ENCODE measurements at places on chromosomes 3 and 15.
A peak's percentile ranks its signal among the peaks of the same experiment; 100 is the strongest.

DNA sequence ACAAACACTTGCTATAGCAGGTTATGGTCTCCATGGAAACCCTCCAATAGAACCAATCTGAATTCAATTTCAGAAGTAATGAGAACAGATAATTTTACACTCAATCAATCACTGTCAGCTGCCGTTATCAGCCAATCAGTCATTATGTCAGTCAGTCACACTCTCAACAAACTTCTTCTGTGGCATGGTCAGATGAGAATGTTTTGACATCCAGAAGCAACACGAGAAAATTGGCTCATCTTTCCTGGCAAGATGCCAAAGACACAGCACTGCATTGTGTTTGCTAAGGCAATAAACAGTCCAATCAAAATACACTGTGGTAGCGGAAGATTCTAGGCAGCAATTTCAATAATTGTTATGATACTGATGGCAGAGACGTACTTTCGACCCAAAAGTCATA lies 190.7 kb downstream of the RORA start:
- peak; percentile 95 for DNase-seq

- peak; percentile 27 for DNase-seq
These were observed 6.0 kb downstream of the ONECUT1 start for GRCh38 chr15:52783929-52784798.

GRCh38 chr15:101258238-101259144 lies 6.6 kb upstream of the CHSY1 start:
- DNase-seq, result peak; percentile 81

- DNase-seq, result peak; percentile 44
These were observed 280.6 kb downstream of the ROBO2 start for GRCh38 chr3:77320514-77320913.

DNA sequence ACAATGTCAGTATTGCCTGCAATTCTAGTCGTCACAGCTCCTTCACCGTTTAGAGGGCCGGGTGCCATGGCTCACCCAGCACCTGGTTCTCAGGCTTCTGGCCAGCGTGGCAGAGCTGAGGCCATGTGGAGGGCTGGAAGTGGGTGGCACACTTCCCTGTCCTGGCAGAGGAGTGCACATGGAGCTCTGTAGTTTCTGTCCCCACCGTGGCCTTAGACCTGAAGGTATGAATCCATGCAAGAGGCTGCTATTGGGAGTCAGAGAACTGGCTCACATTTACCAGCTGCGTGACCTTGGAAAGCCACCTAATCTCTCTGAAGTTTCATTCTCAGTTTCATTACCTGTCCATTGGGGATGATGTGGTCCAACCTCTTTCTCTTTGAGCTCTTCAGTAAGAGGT lies 22.2 kb downstream of the EPHB1 start:
- DNase-seq, result no peak

- no peak for DNase-seq
These were observed 86.4 kb downstream of the TIGIT start for GRCh38 chr3:114380233-114380651.

DNA sequence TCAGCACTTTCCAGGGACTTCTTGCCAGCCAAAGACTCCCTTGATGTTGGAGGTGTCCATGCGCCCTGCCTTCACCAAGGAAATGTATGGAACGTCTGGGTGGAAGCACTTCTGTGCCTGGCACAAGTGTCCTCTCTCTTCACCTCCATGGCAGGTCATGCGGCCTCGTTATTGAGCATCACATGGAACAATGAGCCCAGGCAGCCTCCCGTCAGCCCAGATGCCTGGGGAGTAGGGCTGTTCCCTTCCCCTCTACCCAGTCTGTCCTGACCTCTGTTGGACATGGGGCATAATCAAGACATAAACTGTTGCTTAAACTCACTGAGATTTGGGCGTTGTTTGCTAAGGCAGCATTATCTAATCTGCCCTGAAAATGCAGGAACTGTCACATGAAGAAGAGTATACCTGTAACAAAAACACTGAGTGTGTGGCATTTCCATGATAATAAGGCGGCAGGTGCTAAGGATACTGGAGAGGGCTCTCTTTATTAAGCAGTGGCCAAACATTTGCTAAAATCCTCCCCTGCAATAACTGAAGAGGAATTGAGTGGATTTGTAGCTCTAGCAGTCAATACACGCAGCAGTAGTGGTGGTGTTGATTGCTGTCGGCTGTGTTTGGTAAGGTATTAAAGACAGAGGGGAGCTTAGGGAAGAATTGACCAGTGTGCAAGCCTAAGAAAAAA lies 338.2 kb upstream of the ATP10A start:
- no peak for DNase-seq

DNA sequence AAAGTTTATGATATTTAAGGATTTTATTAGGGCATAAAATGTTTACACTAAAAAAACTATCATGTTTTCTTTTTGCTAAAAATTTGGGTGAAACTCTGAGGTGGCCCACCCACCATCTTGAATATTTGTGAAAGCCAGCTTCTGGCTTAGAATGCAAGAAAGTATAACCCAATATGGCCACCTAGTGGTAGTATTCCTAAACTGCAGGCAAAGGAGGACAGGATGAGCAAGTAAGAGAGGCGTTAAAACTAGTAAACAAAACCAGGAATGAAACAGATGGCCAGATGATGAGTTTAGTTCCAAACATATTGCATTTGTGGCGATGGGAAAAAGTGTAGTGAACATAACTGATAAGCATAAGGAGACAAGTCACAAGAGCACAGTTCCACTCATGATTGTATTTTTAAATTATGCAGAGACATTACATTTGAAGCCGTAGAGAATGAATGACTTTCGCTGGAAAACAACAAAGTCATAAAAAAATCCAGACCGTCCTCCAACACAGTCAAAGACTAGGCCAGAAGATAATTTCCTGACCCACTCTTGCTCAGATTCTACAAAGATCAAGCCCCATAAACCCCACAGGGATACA lies 103.3 kb upstream of the PRTG start:
- DNase-seq, result peak; percentile 82

- DNase-seq, result peak; percentile 27
These were observed 23.8 kb downstream of the MEX3B start for GRCh38 chr15:82021992-82022391.

- DNase-seq, result no peak
These were observed 1.7 kb downstream of the GABRB3 start for GRCh38 chr15:26771168-26771567.

DNA sequence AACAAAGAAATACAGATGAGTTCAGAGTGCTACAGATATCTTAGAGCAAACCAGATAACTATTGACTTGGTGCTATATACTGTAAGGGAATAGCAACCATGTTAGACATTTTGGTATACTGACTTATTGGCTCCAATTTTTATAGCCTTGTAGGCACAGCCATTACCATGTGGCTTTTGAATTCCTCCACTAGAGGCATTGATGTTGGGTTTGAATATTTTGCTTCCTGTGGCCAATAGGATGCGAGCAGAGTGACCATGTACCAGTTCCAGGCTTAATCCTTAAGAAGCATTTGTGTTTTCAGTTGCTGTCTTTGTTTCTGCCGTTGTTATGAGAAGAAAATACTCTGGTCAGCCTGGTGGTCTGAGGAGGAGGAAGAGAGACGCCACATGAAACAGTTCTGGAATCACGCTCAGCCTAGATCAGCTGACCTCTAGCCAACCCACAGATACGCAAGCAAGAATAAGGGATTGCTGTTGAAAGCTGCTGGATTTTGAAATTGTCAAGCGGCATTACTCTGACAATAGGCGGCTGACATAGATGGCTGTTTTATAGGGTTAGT lies 109.4 kb upstream of the TNIK start:
- DNase-seq, result no peak

DNA sequence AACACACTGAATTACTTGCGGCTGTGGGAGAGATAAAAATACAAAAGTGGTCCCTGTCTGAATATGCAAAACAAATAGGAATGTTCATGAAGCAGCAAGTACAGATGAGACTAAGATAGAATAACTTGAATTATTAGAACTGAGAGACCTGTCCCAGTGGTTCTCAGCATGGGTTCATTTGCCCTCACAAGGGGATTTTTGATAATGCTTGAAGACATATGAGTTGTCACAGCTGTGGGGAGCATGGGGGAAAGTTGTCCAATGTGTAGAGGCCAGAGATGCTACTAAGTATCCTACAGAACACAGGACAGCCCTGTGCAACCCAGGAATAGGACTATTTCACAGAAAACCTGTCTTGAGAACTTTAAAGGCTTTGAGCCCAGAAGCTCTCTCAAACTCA lies 22.4 kb downstream of the PPM1L start:
- DNase-seq, result no peak
